Fibroblast of skin of left biceps (primary cell): ENCODE measurements at places on chromosomes 12 and 14.
A peak's percentile ranks its signal among the peaks of the same experiment; 100 is the strongest.

DNA sequence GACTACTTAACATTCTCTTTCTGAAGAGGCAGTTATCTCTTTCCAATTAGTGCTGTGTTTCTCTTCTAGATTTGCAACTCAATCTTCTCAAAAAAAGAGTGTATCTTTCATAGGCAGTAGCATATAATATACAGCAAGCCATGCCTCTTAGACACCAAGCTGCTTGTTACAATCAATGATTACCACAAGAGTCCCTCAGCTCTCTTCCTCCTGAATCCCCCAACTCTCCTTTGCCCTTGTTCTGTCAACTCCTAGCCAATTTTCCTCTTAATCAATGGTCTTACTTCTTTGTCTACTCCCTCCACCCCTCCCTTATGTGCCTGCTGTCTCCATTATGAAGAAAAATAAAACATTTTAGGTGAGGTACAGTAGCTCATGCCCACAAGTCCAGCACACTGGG, 2.6 kb downstream of the TMTC1 start:
- DNase-seq = no peak

DNA sequence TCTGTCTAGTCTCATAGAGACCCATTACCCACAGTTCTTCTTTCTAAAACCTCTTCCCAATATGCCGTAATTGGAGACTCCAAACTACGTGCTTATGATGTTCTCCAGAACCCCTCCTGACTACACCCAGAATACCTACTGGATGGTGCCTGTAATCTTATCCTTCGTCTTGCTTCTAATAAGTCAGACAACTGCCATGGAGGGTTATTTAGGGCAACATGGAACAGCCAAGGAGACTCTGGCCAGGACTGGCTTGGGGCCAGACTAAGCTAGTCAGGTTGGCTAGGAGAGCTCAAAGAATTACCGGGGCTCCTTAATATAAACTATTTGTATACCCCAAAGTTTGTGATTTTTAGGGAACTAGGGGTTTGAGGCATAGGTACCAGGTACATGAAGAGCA, 6.8 kb downstream of the PFKM start:
- no peak for DNase-seq

GRCh38 chr12:110270125-110270962, 10.7 kb upstream of the ATP2A2 start:
- DNase-seq = peak; percentile 26

GRCh38 chr14:57061009-57061711, 207.5 kb downstream of the EXOC5 start:
- DNase-seq = no peak

DNA sequence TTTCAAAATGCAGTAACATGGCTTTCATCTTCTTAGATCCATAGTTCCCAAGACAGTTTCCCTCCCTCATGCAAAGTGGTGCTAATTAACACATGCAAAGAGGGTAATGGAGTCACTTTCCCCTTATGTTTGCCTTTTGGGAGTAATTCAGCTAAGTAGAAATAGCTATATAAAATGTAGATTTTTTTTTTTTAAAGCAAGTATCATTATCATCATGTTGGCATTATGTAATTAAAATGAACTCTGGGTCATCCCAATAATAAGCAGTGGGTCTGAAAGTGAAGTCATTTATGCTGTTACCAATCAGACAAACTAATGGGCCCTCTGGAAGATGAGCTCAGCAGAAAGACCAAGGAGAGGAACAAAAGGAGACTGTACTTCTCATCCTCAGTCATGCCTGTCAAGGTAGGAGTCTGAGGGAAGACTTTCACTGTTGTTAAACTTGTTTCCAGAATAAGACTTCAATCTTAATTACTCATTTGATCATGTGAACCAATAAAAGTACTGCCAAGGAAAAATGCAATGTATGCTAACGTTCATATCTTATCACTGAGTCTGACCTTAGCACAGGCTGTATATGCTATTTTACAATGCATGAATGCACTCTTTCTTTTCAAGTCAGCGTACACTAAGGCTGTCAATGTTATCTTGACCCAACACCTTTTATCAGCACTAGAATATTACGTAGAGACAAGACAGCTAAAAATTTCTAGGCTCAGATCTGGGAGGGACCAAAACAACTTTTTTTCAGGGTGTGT, 26.8 kb downstream of the AREL1 start:
- no peak for DNase-seq

GRCh38 chr12:76901628-76902380, 23.0 kb upstream of the CSRP2 start:
- no peak for DNase-seq

GRCh38 chr12:122921917-122922316, 26.0 kb upstream of the VPS37B start:
- DNase-seq = no peak

- DNase-seq = no peak
Observed at GRCh38 chr14:30177781-30178180, 250.1 kb upstream of the PRKD1 start.
